ENCODE measurements at places on chromosomes 7 and 10.

GRCh38 chr7:55538538-55538937 lies 33.8 kb downstream of the VOPP1 start:
- DNase-seq: no peak

DNA sequence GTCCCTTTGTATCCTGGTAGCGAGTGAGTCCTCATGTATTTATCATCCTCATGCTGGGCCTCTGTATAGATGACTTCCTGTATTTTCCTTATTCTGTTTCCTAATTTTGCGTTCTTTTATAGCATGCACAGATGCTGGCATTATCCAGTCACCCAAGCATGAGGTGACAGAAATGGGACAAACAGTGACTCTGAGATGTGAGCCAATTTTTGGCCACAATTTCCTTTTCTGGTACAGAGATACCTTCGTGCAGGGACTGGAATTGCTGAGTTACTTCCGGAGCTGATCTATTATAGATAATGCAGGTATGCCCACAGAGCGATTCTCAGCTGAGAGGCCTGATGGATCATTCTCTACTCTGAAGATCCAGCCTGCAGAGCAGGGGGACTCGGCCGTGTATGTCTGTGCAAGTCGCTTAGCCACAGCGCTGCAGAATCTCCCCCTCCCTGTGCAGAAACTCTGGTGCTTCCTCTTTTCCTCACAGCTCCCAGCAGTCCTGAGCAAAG lies 183.1 kb upstream of the PRSS58 start:
- no peak for DNase-seq

DNA sequence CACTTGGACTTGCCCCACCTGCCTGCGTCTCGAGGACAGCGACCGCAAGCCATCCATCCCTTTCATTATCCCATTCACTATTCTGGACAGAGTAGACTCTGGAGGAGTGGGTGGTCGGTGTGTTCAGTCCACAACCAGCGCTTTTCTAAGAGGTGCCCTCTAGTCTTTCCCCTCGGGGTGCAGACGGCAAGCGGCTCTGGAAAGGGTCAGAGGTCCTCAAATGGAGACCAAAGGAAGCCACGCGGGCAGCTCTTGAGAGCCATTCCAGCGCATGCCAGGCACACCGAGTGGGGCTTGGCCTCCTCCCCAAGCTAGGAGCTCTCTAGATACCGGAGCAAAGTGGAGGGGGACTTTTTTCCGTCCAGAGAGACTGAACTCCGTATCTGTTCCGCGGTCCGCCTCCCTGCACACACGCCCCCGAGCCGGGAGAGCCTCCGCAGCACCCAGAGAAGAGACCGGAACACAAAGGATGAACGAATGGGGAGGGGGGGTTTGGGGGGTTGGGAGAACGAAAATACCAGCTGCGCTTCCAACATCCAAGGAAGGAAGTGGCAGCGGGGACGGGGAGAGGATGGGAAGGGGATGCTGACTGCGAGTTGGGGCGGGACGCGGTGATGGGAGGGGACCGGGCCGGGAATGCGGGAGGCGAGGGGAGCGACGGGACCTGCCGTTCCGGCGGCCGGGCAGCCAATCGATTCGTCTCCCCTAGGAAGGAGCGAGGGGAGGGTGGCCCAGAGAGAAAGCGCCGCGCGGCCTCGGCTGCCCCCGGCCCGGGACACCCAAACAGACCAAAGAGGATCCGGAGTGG lies 515 bp downstream of the GSDME start:
- DNase-seq: no peak

GRCh38 chr10:88991899-88992320 lies 1.3 kb downstream of the FAS start:
- no peak for DNase-seq

DNA sequence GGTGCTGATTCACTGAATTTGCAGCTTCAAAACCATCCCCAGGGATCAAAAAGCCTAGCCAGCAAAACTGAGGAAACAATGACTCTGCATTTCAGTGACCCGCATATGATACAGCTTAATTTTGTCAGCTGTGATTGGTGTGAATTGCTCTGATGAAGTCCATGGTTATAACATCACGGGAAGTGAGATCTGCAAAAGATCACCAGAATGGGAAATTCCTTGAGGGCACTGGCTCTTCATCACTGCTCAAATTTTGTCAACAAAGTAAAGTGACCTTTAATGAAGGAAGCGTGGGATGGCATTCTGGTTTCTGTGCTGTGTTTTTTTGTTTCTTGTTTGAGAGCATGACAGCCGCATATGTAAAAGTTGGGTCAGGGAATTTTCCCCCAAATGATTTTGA lies 745.9 kb downstream of the GATA3 start:
- DNase-seq: no peak

GRCh38 chr7:80826520-80827238 lies 92.2 kb downstream of the SEMA3C start:
- DNase-seq: no peak

DNA sequence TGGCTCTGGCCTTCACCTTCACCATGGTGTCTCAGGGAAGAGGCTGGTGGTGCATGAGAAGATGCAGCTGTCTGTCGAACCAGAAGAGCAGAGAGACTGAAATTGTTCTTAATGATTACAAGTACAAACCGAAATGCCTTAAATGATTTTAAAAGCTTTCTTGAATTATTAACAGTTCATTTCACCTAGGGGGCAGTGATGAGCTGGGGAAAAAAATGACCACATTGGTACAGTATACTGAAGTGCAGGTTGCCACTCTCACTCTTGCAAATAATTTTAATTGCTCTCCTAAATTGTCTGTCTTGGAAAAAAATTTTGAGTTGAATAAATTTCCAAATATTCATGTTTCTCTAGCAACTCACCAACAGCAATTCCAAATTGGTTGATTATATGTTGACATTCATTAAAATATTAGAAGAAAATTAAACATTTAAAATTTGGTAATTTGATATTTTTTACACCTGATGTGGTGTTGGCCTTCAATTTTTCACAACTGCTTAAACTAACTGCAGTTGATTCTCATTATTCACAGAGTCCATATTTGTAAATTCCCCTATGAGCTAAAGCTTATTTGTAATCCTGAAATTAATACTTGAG lies 692.6 kb downstream of the ZWINT start:
- no peak for DNase-seq

GRCh38 chr7:27942711-27943110 lies 202.7 kb downstream of the TAX1BP1 start:
- no peak for DNase-seq

DNA sequence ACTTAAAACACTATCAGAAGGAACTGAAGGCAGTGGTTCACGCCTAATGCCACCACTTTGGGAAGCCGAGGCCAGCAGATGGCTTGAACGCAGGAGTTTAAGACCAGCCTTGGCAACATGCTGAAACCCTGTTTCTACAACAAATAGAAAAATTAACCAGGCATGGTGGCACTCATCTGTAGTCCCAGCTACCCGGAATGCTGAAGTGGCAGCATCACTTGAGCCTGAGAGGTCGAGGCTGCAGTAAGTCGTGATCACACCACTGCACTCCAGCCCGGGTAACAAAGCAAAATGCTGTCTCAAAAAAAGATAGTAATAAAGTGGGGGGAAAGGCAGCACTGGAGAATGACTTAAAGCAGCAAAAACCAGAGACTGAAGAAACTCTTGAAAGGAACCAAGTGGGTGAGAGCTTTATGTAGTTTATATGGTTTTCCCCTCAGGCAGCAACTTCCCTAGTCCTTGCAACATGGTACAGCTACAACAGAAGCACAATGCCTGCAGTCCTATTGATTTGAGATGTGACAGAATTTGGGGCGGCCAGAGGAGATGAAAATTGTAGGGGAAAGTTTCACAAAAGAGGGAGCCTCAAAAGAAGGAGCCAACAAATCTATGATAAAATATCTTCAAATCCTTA lies 38.1 kb downstream of the GDI2 start:
- no peak for DNase-seq

DNA sequence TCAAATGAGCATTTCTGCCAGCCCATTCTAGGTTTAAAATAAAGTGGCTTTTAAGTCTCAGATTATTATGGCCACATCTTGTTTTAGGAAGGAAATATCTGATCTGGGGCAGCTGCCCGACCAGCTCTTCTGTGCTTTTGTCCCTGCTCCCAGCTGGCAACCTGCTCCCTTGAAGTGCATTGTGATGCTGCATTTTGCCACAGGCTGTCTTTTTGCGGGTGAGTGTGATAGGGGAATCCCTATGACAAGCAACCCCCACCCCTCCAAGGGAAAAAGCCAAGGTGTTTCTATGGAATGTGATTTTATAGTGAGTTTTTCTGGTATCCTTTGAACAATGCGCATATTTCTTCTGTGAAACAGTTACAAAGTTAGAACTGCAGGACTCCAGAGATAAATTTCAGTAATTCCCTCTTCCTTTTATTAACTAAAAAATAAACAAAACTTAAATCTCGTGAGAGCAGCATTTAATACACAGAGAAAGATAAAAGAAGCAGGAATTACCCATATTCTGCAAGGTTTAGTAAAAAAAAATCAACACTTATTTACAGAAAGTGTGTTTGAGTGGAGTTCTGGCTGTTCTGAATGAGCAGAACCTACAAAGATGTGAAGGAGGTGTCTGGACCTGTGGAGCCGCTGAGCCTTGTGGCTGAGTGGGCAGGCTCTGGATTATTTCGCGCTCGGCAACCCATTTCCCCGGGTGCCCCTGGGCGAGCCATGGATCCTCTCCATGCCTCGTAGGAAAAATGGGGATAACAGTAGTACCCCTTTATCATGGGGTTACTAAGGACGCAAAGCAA lies 10.1 kb upstream of the HPS1 start:
- no peak for DNase-seq

DNA sequence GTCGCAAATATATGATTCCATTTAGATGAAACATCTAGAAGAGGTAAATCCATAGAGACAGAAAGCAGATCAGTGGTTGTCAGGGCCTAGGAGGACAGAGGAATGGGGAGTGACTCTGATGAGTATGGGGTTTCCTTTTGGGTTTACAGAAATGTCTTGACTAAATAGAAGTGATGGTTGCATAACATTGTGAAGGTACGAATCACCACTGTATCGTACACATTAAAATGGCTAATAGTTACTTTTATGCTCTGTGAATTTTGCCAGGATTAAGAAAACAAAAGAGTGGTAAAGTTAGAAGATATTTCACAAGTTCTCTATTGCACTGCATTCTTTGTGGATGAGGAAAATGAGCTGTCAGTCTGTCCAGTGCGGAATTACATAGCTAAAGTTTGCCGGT lies 407.4 kb downstream of the KCNMA1 start:
- DNase-seq: no peak

DNA sequence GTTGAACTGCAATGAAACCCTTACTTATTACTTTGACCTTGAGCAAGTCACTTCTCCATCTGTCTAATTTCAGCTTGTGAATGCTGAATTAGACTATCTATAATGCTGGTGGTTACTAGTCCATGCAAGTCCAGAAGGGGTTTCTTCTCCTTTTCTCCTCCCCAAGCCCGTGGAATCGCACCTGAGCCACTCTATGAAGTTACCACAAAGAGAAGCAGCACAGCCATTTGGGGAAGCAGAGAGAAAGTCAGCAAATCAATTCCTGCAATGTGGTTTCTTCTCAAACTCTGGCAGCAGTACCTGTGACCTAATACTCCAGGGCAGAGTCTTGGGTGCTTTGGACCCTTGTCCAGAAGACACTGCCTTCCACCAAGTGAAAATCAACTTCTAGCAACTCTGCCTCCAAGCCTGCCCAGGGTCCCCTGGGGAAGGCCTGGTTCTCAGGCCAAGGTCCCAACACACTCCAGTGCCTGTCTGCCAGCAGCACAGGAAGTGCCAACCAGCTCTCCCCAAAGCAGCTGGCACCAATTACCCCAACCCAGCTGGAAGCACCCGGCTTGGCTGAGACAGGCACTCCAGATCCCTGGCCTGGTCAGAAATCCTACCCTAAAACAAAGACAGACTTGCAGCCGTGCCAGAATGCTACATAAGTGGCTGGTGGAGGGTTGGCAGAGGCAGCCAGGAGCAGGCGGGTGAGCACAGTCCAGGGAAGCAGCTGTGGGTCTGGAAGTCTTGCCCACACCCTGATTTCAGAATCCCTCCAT lies 200.3 kb downstream of the LSM5 start:
- no peak for DNase-seq

DNA sequence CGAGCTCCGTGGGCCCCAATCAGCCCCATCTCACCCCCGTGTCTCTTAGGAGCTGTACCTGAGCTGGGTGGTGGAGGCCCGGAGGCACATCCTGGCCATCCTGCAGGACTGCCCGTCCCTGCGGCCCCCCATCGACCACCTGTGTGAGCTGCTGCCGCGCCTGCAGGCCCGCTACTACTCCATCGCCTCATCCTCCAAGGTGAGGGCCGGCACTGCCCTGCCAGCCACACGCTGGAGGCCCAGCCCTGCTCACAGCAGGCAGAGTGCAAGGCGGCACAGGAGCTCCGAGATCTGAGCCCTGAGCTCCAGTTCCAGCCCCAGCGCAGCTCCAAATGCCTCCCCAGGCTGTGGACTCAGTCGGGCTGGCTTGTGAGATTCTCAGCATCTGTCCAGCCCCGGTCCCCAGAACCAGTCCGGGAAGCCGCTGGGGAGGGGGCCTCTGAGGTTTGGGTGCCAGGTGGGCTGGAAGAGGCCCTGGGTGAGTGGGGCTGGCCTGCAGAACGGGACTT lies 9.3 kb downstream of the TMEM120A start:
- DNase-seq: no peak

DNA sequence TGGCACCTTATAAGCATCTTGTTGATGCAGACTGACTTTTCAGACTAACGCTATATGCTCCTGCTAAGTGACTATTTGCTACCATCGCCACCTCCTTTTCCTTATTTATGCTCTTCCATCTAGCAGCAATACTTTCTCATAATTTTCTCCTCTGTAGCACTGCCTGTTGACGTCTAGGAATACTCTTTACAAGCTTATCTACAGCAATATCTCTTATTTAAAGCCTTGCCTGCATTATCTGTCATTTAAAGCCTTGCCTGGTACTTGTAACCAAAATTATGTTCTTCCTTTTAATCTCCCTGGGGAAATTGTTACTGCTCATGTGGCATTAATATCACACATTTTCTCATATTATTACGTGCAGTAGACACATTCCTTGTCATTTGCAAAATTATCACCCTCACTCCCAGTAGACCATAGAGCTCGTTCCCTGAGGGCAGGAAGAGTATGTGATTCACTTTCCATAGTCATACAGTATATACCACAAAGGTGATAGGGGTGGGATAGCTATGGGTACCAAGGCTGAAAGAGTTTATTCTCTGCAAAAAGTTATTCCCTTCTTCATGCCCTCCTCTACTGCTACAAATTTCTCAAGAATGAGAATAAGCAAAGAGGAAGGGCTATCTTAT lies 359.7 kb upstream of the PCDH15 start:
- DNase-seq: no peak

- no peak for DNase-seq
Measured at GRCh38 chr7:140235114-140235513, 58.3 kb upstream of the KDM7A start.

DNA sequence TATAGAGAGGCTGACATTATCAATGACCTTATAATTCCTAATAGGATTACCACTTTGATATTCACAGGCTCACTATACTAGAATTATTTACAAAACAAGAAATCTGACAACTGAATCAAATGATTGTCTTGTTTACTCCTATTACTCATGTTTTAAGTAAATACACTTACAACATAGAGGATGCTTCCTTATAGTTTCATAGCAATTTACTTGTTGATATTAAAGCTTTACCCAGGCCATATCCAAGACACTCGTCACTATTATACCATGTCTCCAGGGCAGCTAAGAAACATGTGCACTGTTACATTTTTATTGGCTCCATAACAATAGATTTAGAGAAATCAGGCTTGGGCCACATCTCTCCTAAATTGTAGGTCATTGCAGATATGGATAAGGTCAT lies 276.9 kb downstream of the HGF start:
- no peak for DNase-seq

- DNase-seq: no peak
Measured at GRCh38 chr7:70072220-70072619, 473.9 kb downstream of the AUTS2 start.

GRCh38 chr10:86287966-86288579 lies 78.5 kb downstream of the GRID1 start:
- no peak for DNase-seq
